Stimulated activated CD4-positive, alpha-beta T cell treated with anti-CD3 and anti-CD28 coated beads, Interleukin-1b, Interleukin-23, amount 100 ng/mL, for 48 hours (primary cell): ENCODE measurements at places on chromosomes 1 and 21.

GRCh38 chr1:164726235-164726634 lies 167.3 kb downstream of the PBX1 start:
- no peak for DNase-seq

DNA sequence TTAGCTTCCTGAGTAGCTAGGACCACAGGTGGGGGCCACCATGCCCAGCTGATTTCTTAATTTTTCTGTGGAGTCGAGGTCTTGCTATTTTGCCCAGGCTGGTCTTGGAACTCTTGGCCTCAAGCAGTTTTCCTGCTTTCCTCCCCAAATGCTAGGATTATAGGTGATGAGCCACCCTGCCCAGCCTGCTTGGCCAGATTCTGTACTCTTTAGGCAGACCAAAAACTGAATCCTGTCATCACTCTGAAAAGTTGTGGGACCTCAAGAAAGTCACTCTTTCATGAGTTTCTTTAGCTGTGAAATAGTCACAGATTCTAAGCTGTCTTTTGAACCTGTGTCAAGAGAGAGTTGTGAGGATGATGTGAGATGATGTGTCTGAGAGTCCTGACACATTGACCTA lies 105.4 kb downstream of the CAMTA1 start:
- no peak for DNase-seq

- no peak for DNase-seq
These were observed 69.2 kb upstream of the ERG start for GRCh38 chr21:38567335-38567969.

DNA sequence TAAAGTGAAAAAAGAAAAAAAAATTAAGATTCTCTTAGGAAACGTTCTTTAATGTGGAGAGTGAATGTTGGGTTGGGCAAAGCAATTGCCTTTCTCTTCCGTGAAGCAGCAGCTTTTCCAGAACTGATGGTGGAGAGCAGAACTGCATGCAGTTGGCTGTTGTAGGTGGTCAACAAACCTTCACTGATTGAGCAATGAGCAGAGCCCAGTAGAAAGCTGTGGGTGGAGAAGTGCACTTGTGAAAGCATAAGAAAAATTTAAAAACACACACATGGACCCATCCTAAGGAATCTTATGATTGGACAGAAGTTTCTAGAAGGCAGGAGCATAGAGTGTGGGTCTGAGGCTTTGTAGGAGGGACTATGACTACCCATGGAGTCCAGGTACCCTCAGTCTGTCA lies 4.5 kb downstream of the PRELP start:
- no peak for DNase-seq

DNA sequence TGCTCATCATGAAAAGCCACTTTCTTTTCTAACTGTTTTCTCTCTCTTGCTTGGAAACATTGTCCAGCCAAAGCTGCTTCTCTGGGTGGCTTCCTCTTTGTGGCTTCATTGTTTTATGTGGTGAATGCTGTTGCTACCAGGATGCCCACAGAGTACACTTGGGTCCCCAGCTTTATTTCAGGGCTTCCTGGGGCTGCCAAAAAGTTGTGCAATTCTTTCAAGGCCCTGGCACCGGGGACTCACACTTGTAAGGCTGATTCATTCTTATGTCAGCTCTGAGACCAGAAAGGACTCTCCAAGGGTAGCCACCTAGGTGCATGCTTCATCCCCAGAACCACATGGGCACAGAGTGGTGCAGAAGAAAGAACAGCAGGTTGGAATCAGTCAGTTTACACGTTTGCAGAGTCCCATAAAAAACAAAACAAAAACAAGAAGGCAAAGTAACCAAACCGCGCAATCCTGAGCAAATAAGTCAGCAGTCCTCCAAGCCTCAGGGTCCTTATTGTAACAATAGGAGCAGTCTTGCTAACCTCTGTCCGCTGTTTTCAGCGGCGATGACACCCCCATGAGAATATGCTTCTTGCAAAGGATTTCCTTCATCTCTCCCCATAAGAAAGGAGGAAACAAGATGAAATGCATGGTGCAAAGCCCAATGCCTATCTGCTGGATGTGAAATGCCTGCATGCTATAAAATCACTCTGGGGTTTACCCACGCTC lies 89.9 kb upstream of the SSX2IP start:
- DNase-seq, result no peak

DNA sequence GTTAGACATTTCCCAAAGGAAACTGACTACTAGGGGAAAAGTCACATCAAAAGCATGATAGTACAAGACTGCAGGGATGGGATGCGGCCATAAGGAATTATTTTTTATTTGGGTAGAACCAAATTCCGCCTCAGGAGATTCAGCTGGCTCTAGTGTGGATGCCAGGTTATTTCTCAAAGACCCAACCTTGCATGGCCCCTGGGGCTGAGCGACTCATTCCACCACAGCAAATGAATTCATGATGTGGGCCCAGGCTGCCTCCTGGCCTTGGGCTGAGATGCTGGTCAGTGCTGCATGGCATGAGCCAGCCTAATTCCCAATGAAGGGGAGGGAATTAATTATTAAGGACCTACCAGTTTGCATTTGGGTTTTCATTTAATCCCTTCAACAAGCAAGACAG lies 11.8 kb downstream of the TMEM35B start:
- DNase-seq, result no peak

GRCh38 chr1:9044236-9044635 lies 18.0 kb upstream of the SLC2A7 start:
- no peak for DNase-seq

DNA sequence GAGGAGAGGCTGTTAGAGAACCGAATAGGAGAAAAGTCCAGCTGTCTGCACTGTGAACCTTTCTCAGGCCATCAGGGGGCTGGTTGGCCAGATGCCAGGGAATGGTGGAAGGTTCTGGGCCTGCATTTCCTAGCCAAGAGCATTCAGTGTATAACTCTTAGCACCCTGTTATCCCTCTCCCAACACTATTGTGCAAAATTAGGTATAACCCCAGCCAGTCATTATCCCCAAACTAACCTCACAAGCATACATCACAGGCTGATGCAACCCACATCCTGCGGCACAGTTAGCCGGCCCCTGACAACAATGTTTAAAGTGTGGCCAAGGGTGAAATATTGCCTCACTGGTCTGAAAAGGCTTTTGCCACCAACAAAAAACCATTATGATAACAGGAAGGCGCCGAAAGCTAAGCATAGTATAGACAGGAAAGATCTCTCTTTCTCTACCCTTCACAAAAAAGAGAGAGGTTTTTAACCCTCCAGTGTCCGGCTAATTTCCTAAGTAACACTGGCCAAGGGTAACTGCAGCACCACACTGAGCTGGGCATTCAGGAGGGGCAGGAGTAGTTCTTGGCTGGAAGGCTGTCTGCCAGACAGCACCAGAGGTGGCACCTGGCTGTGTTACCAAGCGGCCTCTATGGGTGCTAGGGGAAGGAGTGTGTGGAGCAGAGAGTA lies 77.3 kb upstream of the BCAR3 start:
- DNase-seq, result peak; percentile 31

DNA sequence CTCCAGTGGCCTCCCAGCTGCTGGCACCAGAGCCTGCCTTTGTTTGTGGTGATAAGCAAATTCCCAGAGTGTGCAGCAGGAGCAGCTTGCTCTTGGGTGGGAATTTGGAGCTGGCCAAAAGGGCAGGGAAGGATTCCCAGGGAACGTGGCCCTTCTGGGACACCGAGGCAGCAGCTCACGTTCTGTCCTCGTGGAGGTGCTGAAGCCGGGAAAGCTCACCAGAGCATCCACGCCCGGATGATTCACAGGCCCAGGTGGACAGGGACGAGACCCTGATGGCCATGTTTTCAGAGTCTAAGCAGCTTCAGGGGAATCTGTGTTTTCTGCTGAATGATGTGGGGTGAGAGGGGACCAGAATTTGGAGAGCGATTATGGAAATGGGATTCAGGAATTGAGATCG lies 19.1 kb upstream of the KLHDC7A start:
- no peak for DNase-seq

- no peak for DNase-seq
These were observed 179.6 kb downstream of the LMO4 start for GRCh38 chr1:87508247-87508787.

DNA sequence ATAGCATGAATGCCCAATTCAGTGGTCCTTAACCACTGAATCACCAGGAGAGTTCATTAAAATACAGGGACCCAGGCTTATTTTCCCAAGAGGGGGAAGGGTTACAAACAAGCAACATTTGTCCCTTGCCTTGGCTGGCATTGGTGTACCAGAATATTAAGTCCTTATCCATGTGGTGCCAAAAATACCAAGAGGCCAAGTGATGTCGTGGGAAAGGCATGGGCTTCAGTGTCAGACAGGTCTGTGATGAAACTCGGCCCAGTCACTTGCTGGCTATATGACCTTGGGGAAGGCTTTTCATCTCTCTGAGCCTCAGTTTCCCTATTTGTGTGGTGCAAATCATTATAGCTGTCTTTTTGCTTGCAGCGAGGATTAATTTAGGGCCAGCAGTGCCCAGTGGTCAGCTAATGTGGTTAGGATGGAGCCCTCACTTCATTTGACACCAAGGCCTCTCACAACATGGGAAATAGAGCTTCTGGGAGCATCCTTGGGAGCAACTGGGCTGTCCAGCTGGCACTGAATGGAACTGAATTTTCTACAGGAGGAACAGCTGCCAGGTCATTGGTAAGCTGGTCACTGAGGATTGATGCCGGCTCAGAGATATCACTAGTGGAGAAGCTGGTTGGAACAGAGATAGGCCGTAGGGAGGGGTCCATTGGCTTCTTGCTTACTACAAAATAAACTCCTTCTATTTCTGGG lies 77.2 kb upstream of the PPP2R5A start:
- DNase-seq, result no peak

DNA sequence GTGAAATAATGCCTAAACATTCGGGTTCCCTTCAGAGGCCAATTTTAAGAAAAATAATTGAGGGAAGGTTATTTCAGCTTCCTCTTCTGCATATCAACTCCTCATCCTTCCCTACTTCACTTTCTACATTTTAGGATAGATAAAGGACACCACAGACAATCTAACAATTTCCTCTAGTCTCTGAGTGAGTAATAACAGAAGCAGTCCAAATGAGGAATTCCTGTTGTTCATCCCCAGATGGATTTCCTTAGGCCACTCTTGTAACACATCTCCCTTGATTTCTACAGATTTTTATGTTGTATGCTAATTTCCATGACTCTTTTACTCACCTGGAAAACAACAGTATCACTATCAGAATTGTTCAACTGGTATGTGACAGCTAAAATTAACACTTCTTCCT lies 87.7 kb upstream of the LYPLAL1 start:
- no peak for DNase-seq

GRCh38 chr1:232168508-232168907 lies 461.4 kb downstream of the SIPA1L2 start:
- DNase-seq, result no peak

- no peak for DNase-seq
These were observed 54.9 kb downstream of the TMEM53 start for GRCh38 chr1:44619261-44619900.

DNA sequence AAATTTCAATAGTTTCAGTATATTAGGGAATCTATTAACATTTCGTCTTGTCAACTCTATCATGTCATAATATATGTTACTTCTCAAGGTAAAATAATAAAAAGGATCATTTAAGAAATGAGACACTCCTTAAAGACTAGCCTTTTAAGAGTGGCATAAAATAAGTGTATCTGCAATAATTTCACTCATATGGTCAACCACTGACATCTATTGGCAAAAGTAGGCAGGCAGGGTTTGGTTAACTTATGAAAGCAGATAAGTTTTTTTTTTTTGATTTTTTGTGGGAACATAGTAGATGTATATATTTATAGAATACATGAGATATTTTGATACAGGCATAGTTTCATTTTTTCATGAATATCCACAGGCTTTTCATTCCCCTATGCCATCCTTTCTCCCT lies 5.5 kb upstream of the RGS21 start:
- DNase-seq, result no peak

DNA sequence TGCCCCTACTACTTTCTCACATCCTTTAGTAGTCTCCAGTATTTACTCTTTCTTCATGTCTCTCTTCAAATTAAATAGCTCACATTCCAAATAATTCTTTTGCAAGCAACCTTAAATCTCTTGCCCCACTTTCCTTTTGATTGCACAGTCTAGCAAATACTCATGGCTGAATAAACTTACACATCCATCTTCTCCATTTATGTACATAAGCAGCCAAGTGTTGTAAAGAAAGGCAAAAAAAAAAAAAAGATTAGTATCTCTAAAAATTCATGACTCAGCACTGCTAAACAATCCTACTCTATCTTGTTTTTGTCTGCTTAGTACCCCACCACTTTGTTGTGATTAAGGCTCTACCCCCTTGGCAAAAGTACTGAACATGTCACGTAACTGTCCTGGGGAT lies 42.6 kb downstream of the F13B start:
- no peak for DNase-seq
